H4 (cell line): ENCODE measurements at places on chromosomes 16 and 17. TPM values are rescaled to one million over a fixed set of nuclear protein-coding genes. Genes with fewer than 3 reads are reported as not detected.

PIMREG gene
- 30.7 and 50.8 TPM in 2 replicates for total RNA-seq

CDH13 gene
- total RNA-seq: 0.51 TPM in 1 of 2 replicates, not detected in the other

DBNDD1 gene
- 8.7 and 11.7 TPM in 2 replicates for total RNA-seq

MMP28 gene
- total RNA-seq: 0.68 TPM in 1 of 2 replicates, not detected in the other

TAX1BP3 gene
- 77.8 and 86.8 TPM in 2 replicates for total RNA-seq

KRTAP3-2 gene
- not detected in 2 replicates for total RNA-seq

TPSAB1 gene
- not detected in 2 replicates for total RNA-seq

CMTM1 gene
- total RNA-seq: 0.85 and 1.1 TPM in 2 replicates

QRICH2 gene
- total RNA-seq: 2.3 and 2.4 TPM in 2 replicates

SERPINF2 gene
- total RNA-seq: not detected in 2 replicates

GPRC5C gene
- 63.4 and 78.9 TPM in 2 replicates for total RNA-seq

ALG1 gene
- 12.0 and 14.9 TPM in 2 replicates for total RNA-seq

MMD gene
- total RNA-seq: 59.3 and 72.4 TPM in 2 replicates

ZFPM1 gene
- 0.29 and 0.86 TPM in 2 replicates for total RNA-seq

GAS2L2 gene
- 0.04 TPM in 2 replicates for total RNA-seq

KLHL36 gene
- total RNA-seq: 19.2 and 23.5 TPM in 2 replicates

ALDH3A1 gene
- total RNA-seq: 41.9 and 51.1 TPM in 2 replicates

TNFSF12 gene
- total RNA-seq: 2.4 TPM in 1 of 2 replicates, not detected in the other

RGS11 gene
- total RNA-seq: not detected in 2 replicates

EIF3CL gene
- total RNA-seq: 47.6 and 97.2 TPM in 2 replicates

HP gene
- 0.08 TPM in 1 of 2 replicates, not detected in the other for total RNA-seq

ALOX15 gene
- total RNA-seq: not detected in 2 replicates

HOXB2 gene
- 5.3 and 11.1 TPM in 2 replicates for total RNA-seq

IGFALS gene
- not detected in 2 replicates for total RNA-seq

TMEM238L gene
- not detected in 2 replicates for total RNA-seq

BIRC5 gene
- total RNA-seq: 154 and 157 TPM in 2 replicates

FOXJ1 gene
- total RNA-seq: not detected in 2 replicates

DNAI2 gene
- not detected in 2 replicates for total RNA-seq

NOMO2 gene
- 101 and 105 TPM in 2 replicates for total RNA-seq

SECTM1 gene
- total RNA-seq: 30.1 and 30.7 TPM in 2 replicates

VMP1 gene
- 224 and 239 TPM in 2 replicates for total RNA-seq

CX3CL1 gene
- 0.70 and 0.85 TPM in 2 replicates for total RNA-seq

WFDC1 gene
- total RNA-seq: not detected in 2 replicates

NOS2 gene
- 0.02 TPM in 1 of 2 replicates, not detected in the other for total RNA-seq

ESRP2 gene
- 0.21 TPM in 1 of 2 replicates, not detected in the other for total RNA-seq

SLC5A10 gene
- 0.10 TPM in 1 of 2 replicates, not detected in the other for total RNA-seq

CCL14 gene
- total RNA-seq: not detected in 2 replicates

EVPLL gene
- total RNA-seq: 0.35 TPM in 1 of 2 replicates, not detected in the other

NME3 gene
- 0.50 TPM in 1 of 2 replicates, not detected in the other for total RNA-seq

ATP2C2 gene
- not detected in 2 replicates for total RNA-seq

KRT20 gene
- not detected in 2 replicates for total RNA-seq
